ENCODE measurements at places on chromosomes 6 and 20.

- DNase-seq: no peak
These were observed 132.8 kb downstream of the FNDC1 start for GRCh38 chr6:159301810-159302593.

GRCh38 chr6:51513891-51514747, 573.3 kb downstream of the PKHD1 start:
- DNase-seq: no peak

DNA sequence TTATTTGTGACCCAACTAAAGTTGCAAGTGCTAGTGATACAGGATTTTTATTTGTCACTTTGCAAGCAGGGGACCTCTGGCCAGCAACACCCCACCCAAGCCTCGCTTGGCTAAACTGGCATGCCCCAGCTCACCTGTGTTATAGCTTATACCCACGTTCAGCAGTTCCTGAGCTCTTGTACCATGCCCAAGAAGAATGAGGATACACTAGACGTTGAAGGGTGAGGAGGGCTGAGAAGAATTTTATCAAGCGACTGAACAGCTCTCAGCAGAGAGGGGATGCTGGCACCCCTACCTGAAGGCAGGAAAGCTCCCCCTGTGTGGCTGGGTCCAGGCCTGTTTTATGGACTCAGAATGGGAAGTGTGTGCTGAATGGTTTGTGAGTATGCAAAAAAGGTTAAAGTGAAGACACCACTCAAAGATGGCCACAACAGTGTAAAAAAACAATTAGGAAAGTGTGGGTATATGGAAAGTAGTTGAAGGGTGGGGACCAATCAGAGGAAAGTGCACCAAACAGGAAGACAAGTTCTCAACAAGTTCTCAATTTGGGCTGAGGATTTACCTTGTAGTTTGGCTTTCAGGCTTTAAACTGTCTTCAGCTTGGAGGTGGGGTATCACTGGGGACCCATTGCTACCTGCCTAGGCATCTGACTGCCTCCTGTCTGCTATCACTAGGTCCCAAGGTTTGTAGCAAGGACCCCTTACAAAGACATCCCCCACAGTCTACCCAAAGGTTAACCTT, 15.0 kb downstream of the BTN2A1 start:
- DNase-seq: no peak

DNA sequence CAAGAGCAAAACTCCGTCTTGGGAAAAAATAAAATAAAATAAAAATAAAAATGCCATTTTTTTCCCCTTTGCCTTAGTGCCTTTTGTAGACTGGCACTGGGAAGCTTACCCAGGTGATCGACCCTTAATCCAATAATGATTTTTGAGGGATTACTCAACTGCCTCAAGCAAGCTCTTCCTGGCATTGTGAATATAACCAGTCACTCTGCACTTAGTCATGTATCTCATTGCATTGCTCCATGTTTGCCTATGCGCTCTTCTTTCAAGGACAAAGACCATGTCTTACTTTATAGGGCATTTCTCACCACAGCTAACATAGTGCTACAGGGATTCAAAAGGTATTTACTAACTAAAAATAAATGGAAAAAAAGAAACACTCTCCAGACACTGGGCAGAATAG, 13.0 kb downstream of the GFOD1 start:
- no peak for DNase-seq

DNA sequence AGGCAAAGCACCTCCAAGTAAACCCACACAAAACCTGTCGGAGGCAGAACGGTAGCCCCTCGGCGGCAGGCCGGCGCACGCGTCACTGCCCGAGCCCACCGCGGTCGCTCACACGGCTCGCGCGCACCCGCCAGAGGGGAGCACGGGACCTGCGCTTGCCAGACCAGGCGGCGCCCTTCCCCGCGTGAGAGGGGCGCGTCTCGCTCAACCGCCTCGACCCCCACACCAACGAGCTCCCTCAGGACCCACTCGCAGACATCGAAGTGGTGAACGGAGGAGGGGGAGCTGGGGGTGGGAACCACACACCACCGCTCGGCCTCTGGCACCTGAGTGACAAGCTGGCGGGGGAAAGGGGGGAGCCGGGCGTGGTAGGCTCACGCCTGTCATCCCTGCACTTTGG, 1513.4 kb upstream of the DEFB115 start:
- DNase-seq: no peak

DNA sequence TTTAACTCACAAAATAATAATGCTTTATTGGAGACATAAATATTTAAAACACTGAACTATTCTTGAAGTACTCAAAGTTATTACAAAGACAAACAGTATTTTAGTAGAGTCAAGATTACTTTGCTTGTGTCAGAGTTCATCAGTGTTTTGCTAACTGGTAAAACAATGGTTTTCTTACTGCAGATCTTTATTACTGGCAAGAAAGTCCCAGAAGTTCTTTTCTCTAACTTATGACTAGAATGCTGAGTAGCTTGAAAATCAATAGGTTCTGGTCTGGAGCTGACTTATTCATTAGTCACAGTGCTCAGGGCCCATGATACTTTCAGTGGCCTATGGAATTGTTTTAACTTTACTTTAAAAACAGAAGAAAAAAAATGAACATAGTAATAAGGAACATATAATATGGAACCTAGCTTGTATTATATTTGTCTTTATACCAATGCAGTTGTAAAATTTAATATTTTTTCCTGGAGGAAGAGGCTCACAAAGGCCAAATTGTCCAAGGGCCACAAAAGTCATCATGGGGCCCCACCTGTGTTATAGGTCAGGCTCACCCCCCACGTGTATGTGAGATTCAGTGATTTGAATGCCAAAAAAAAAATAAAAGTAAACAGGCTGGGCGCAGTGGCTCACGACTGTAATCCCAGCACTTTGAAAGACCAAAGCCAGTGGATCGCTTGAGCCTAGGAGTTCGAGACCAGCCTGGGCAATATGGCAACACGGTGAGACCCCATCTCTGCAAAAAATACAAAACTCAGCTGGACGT, 53.3 kb downstream of the PLEKHG1 start:
- DNase-seq: no peak

DNA sequence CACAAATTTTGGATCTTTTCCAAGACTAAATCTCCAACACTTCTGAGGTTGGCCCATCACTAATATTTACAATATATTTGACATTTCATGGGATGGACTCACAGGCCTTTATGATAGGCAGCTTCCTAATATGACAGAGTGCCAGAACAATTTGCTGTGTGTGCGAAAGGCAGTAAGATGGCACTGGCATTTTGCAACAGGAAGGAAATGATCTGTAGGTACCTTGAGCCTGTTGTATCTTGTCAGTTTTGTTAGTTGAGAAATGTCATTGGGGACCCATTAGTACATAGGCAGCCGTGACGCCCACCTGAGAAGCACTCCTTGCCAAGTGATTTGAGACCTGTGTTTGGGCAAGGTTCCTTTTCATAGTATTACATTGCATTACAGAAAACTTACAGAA, 153.4 kb upstream of the HEY2 start:
- DNase-seq: no peak

GRCh38 chr6:36138667-36139066, 8.4 kb downstream of the MAPK13 start:
- DNase-seq: no peak

GRCh38 chr20:61356196-61356595, 104.1 kb downstream of the CDH4 start:
- DNase-seq: no peak

- no peak for DNase-seq
These were observed 2.5 kb downstream of the WTAP start for GRCh38 chr6:159729598-159730331.

- no peak for DNase-seq
These were observed 91.1 kb downstream of the MRPL14 start for GRCh38 chr6:44036196-44036595.

DNA sequence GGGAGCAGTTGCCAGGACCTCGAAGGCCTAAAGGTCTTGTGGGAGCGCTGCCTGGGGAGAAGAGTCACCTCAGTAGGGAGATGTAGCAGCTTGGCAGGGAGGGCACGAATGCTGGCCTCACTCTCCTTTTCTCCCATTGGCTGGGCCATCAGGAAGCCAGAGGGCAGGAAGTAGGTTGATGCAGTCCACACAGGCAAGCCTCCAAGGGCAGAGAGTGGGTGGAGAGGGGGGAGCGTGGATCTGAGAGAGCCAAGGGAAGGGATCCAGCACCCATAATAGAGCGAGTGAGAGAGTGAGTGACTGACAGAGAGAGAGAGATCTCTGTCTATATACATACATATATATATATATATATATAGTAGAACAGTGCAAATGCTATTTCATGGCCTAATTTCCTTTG, 215.3 kb upstream of the LRFN2 start:
- no peak for DNase-seq

DNA sequence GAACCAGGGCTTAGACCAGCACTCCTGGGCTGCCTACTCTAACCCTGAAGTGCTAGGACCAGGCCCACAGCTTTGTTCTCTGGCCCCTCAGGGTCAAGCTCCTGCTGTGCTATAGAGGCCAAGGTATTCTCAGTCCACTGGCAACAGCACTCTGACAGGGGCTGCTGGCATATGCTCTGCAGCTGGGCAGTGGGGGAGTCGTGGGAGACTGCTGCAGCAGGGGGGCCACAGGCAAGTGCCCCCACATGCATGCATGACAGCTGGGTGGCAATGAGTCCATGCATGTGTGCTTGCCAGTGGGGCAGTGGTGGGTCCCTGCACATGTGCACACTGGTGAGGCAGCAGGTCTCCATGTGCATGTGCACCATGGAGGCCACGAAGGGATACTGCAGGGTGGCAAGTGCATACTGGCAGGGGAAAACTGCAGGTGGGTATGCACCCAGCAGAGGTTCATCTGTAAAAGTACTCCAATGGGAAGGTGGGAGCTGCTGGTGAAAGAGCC, 364.9 kb upstream of the IRAK1BP1 start:
- no peak for DNase-seq

DNA sequence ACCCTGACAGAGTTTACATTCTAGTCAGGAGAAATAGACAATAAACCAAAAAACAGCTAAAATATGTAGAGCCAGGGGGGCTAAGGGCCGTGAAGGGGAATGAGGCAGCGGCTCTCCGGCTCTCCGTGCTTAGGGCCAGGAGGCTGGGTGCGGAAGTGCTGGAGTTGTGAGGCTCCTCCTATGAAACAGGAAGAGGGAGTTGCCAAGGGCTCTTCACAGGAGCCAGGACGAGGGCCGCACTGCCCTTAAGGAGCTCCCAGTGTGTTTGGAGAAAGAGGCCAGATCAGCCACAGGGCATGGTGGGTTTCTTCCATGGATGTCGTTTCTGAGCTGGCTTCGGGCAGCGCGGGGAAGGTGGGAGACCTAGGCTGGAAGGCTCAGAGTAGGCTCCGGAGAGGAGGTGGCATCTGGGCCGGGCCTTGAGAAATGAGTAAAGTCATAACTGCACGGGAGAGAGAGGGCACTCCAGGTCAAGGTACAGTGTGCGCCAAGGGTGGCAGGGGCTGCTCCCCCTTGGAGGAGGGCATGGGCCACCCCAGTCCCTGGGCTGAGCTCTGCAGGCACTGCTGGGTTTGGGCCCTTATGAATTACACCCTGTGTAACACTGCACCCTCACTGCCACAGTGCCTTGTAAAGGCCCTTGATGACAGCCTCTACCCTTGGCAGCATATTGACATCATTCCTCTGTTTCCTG, 20.8 kb upstream of the MLN start:
- no peak for DNase-seq

GRCh38 chr6:128519132-128519930, 1.1 kb downstream of the PTPRK start:
- DNase-seq: no peak

All from stimulated activated CD4-positive, alpha-beta T cell treated with anti-CD3 and anti-CD28 coated beads, Interleukin-1b, Interleukin-23, amount 100 ng/mL, for 24 hours (primary cell).